Cardiac fibroblast (primary cell): ENCODE measurements at places on chromosomes 7 and 10.

GRCh38 chr10:124101351-124101750 is 8.0 kb upstream of the CHST15 start:
- DNase-seq: no peak

DNA sequence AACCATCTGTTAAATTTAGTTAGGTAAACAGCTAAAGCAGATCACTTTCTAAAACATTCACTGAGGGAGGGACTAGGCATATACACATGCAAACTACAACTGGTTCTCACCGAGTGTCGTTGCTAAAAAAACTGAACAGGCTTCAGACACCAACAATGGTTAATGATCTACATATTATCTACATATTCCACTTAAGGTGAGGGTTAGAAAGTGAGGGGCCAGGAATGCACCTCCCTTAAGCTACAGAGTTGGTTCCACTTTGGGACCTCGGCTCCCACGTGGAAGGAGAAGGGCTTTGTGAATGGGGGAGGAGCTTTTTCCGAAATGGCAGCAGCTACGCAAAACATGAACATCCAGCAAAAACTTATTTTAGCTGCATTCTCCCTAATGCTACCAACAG is 5.8 kb downstream of the CTBP2 start:
- no peak for DNase-seq

GRCh38 chr7:148609045-148609725 is 18.6 kb downstream of the C7orf33 start:
- DNase-seq: no peak

DNA sequence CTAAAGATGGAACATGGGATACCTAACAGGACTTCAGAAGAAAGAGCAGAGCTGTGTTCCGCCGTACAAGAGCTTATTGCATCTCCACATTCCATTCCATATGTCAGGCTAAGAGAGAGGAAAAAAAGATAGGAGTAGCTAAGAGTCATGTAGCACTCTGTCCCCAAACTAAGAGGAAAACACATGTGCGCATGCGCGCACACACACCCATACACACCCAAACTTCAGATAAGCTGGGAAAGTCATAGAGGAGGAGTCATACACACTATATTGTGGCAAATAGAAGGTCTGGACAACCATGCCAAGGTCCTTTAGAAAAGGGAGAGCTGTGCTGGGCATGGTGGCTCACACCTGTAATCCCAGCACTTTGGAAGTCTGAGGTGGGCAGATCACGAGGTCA is 132.4 kb downstream of the RAB11FIP2 start:
- DNase-seq: no peak

DNA sequence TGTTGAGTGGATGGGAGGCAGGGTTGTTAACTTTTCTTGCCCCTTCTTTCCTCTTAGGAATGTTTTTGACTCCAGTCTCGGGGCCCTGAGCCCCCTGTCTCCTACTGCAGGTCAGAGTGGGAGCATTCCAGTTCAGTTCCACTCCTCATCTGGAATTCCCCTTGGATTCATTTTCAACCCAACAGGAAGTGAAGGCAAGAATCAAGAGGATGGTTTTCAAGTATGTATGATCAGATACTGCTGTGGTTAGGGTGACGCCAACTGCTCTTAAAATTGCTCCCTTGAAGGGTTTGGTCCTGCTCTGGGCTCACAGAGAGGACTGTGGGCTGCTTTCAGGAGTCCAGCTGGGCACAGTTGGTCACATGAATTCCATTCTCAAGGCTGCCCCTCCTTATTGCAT is 22.0 kb downstream of the VWA2 start:
- DNase-seq: peak; percentile 51

- no peak for DNase-seq
Observed at GRCh38 chr7:99621271-99621670, 4.5 kb downstream of the ZSCAN25 start.

- DNase-seq: no peak
Observed at GRCh38 chr7:45180084-45180986, 22.7 kb downstream of the RAMP3 start.

DNA sequence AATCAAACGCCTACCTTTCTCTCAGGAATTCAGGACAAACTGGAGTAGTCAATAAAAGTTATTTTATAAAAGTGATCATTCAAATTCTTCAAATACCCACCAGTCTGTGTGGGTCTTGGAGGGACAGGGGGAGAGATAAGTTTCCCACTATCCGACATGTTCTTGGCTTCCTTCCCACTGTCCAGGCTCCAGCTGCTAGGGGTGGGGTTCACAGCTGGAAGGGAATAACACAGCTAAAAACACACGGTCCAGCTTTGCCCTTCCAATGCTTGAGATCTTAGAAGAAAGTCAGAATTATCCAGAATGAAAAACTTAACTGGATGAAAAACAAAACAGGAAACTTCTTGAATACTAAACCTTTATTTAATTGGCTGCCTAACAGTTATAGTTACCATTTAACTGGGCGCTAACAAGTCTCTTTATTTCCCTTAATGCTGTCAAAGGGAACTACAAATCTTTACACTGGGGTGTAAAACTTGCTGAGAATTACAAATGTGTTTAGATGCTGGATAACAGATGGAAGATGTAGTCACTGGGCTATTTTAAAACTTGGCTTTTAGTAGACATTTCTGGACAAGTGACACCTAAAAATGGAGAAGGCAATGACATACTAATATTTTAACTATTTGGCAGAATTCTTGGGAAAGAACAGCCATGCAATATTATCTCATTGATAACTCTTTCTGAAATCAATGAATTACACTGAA is 172.8 kb upstream of the IMMP2L start:
- no peak for DNase-seq

DNA sequence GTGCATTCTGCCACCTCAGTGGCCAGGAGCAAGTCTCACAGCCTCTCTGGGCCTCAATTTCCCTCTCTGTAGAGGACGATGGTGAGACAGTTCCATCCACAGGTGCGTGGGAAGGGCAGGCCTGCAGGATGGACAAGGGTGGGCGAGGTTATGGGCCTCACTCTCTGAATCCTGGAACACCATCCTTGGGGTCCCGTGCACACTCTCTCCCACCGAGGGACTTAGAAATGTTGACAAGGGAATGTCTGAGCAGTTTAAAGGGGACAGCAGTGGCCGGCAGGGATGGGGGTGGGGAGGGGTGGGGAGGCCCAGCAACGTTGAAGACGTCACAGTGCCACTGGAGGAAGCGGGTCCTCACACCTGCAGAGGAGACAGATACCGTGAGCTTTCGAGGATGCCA is 111.5 kb downstream of the FOXL3 start:
- no peak for DNase-seq

DNA sequence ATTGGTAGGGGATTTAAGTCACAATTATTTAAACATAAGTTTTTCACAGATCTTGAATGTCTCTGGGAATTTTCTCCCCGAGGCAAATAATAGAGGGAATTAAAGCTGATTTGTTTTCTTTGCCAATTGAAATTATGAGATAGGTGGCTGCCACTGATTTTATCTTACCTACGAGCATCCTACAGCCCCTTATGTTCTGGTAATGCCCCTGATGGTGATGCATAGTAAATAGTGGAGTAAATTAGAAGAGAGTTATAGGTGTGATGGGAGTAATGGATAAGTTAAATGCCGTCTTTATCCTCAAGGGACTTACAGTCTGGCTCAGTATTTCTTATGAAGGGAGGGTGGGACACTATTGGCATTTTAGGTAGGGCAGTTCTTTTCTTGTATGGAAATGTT is 58.1 kb downstream of the HDAC9 start:
- DNase-seq: no peak

- DNase-seq: no peak
Observed at GRCh38 chr10:111634191-111634590, 549.4 kb downstream of the GPAM start.

DNA sequence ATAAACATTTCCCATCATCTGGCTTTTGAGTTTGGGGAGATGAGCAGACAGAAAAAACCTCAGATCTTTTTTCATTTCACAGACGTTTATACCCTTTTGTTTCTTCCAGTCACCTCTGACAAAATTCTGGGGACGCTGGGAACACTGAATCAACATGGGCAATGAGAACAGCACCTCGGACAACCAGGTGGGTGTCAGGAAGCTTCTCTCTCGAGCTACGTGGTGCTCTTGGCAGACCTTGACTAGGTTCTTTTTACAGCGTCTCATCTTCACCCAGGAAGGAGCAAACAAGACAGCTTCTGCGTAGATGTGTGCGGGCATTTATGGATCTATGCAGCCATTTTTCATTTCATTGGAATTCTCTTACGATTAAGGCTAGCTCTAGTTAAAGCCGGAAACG is 32.9 kb downstream of the TACC2 start:
- no peak for DNase-seq

GRCh38 chr10:118445535-118445934 is 103.4 kb upstream of the FAM204A start:
- DNase-seq: no peak

GRCh38 chr7:21028186-21028585 is 241.5 kb upstream of the SP8 start:
- DNase-seq: peak; percentile 37

DNA sequence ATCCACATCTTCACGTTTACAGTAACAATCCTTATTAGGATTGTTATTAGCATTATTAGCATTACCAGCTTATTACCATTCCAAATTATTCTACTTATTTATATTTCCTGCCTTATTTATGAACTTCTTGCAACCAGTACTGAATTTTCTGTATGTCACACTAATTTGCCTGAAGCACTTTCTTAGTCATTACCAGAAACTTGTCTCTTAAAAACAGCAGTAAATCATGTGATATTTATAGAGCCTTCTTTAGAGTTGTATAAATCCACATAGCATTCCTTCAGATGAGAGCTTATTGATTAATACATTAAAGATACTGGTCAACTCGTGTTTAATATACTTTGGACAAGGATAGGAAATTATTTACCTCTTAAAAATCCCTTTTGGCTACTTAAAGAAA is 618.6 kb downstream of the SUGCT start:
- DNase-seq: no peak

DNA sequence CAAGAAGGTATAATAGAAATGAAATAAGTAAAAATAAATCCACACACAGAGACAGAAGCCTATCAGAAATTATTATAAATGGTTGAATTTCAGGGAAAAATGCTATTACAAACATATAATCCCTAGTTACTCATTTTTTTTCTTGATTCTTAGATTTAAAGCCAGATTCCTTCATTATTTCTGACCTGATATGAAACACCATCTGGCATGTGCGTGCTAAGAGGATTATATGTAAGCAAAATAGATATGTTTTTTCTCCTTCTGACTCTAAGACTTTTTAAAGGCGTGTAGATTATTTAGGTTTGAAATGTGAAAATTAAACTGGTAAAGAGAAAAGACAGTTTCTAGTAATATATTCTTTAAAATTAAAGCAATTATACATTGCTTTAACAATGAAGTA is 236.7 kb upstream of the ETV1 start:
- DNase-seq: no peak

DNA sequence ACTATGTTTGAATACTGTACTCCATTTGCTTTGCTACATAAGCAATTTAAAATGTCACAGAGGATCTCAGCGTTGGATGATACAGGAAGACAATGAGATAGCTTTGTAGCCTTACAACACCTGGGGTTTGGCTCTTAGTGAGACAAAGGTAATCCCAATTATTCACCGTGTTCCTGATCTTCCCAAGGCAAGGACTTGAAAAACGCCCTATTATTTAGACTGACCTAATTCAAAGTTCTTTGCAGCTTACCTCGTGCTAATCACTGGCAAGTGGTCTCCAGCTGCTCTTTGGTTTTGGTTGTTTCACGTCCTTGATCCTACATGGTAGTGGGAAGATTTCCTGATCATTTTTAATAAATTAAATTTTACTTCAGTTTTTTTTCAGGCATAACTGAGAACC is 23.0 kb upstream of the C7orf33 start:
- no peak for DNase-seq

DNA sequence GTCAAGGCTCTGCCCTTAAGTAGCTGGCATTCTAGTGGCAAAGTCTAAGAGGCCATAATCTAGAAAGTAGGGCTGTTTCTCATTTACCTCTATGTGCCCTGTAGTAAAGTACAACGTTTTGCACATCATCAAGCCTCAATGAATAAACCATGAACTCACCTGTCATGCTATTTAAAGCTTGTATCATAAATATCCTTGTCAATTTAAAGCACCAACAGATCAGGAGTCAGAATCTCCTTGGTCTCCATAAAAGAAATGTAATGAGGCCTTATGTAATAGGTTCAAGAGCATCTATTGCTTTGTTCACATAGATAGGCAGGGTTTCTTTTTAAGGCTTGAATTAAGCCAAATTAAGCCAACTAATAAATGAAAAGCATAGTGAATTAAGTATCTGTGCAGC is 181.9 kb downstream of the KMT2E start:
- no peak for DNase-seq

GRCh38 chr7:22962775-22963350 is 51.1 kb downstream of the HYCC1 start:
- DNase-seq: no peak

GRCh38 chr7:37050801-37051200 is 326.5 kb upstream of the AOAH start:
- no peak for DNase-seq
